ENCODE measurements at places on chromosomes 2 and 18.

DNA sequence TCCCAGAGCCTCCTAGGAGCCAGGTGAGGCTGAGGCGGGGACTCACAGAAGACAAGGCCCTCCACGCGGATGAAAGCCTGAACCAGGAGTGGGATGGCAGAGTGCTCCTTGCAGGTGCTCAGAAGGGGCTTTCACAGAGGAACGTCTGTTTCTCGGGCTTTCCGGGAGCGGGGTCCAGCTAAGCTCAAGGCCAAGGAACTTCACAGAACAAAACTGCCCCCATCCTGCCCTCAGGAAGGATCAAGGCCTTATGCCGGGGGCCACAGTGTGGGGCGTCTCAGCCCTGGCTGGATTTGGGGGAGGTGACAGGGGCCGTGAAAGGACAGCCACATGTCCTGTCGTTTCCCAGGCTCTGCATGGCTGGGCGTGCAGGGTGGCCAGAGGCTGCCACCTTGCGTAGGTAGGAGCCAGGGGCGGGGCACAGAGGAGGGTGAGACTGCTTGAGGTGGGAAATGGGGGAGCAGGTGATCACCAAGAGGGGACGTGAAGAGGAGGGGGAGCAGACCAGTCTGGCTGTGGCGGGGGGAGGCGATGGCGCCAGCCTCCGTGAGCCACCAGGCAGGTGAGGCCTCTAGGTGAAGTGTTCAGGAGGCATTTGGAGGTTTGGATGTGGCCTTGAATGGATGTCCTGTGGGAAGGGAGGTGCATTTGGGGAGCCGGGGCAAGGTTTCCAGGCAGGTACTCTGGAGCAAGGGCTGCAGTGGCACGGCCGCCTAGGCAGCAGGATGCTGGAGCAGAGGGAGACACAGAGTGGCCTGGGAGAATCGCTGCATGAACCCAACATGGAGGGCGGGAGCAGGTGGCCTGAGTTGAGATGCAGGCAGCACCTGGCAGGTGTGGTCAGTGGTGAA, 79.1 kb downstream of the TWIST2 start:
- ATAC-seq, result no peak
- H3K36me3 ChIP-seq, result no peaks in the 10 kb centered on the region
- no peak overlapping the region for H3K4me3 ChIP-seq
- no peak overlapping the region for H3K27ac ChIP-seq

DNA sequence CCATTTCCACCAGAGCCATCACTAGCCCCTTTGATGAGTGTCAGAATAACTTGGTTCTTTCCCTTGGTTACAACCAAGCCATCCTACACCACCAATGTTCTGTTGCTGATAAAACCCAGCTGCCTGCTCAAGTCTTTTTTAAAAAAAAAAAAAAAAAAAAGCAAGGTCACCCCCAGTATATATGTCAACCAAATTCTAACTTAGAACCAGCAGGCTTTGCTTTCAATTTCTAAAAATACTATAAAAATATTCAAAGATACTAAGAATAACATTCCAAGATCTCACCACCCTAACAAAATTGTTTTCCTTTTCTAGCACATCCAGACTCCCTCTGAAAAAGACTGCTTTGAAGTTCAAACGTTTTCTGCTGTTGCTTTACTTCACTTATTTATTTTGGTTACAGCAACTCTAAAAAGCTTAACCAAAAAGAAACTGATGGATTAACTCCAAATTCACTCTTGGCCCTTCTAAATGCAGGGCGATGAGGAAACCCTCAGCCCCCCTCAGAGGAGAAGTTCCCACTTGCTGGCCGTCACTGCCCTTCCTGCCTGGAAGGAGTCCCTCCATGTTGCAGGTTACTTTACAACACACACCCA, 10.9 kb downstream of the UXS1 start:
- ATAC-seq, result no peak
- peaks cover 21% of the 10 kb centered on the region for H3K36me3 ChIP-seq
- no peak overlapping the region for H3K27ac ChIP-seq
- no peaks in the 10 kb centered on the region for H3K27me3 ChIP-seq
- H3K4me3 ChIP-seq, result no peak overlapping the region

DNA sequence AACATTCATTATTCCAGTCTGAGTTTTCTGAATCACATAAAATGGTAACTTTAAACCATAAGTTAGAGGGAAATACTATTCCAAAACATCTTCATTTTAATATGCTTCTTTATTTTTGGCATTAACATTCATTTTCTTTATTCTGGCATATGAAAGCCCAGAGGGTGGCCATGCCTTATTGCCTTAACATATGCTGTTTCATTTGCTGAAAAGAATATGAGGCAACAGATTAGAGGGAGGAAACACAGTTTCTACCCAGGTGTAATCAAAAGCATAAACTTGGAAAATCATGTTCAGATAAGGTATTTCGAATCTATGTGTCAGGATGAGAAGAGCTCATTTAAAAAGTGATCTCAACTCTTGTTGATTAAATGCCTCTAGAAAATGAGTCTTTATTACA, 379.9 kb upstream of the DSEL start:
- H3K4me3 ChIP-seq, result no peak overlapping the region
- H3K27me3 ChIP-seq, result no peaks in the 10 kb centered on the region
- ATAC-seq, result no peak
- no peaks in the 10 kb centered on the region for H3K4me1 ChIP-seq
- H3K27ac ChIP-seq, result no peak overlapping the region

GRCh38 chr2:160970052-160970965, 189.9 kb upstream of the TANK start:
- no peak overlapping the region for H3K27ac ChIP-seq
- no peaks in the 10 kb centered on the region for H3K36me3 ChIP-seq
- no peak for ATAC-seq

DNA sequence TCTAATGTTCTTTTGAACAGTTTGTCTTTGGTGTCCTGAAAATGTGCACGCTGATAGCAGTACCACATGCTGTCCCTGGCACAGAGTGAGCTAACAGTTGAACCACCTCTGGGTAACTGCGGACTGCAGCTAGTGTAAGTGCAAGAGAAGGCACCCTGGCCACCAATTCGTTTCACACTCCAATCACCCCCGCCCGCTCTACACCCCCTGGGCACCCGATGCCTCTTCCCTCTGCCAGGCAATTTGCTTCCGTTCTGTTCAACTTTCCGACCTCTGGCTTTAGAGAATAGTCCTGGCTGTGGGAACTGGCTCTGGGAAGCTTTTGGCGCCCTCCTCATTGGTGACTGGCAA, 1.4 kb downstream of the DOCK10 start:
- peaks cover 34% of the 10 kb centered on the region for H3K36me3 ChIP-seq
- peak; percentile 34 for ATAC-seq
- peak overlapping the region; percentile 92 for H3K4me3 ChIP-seq
- H3K4me1 ChIP-seq, result peaks cover 74% of the 10 kb centered on the region

GRCh38 chr2:134389381-134389780, 135.5 kb downstream of the MGAT5 start:
- H3K27me3 ChIP-seq, result no peaks in the 10 kb centered on the region
- H3K36me3 ChIP-seq, result peaks cover 36% of the 10 kb centered on the region
- no peak overlapping the region for H3K4me3 ChIP-seq
- peaks cover 27% of the 10 kb centered on the region for H3K4me1 ChIP-seq
- ATAC-seq, result no peak
- no peak overlapping the region for H3K27ac ChIP-seq

- H3K4me1 ChIP-seq, result peaks cover 14% of the 10 kb centered on the region
- H3K36me3 ChIP-seq, result peaks cover 59% of the 10 kb centered on the region
- no peaks in the 10 kb centered on the region for H3K27me3 ChIP-seq
- no peak overlapping the region for H3K27ac ChIP-seq
Observed at GRCh38 chr2:164717000-164717803, 95.9 kb upstream of the GRB14 start.
